ENCODE measurements at places on chromosomes 13 and 19.

- DNase-seq, result no peak
Observed at GRCh38 chr19:7471696-7472615, 16.9 kb downstream of the PEX11G start.

DNA sequence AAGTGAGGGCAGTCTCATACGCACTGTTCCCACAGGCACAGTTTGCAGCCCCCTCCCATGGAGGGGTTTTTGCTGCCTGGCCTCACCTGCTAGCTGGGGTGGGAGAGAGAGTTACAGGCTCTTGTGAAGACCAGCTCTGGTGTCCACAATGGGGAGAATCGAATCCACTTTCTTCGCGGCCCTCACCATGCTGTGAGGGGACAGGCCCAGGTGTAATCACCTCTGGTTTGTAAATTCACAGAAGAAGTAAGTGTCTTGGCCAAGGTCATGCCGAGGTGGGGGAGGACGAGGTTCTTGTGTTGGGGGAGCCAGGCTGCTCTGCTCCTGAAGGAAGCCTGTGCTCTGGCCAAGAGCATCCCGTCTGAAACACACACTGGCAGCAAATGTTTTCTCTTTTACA is 39.5 kb downstream of the TEX29 start:
- no peak for DNase-seq

DNA sequence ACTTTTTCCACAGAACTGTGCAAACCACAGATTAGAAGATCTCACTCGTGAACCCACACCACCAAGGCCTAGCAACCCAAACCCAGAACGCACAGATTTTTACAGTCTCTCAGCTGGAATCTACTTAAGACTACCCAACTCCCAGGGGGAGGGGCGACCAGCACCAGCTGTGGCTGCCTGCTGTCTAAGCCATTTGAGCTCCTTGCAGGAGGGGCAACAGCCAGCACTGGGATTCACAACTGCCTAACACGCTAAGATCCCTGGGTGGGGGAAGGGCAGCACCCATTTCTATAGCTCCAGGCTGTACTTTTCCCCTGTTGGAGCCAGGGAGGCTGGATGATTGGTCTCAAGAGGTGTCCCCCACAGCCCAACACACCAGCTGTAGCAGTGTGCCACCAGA is 368.8 kb downstream of the SUCLA2 start:
- no peak for DNase-seq

GRCh38 chr19:12064590-12065538 is at the start of gene ZNF844:
ZNF844 (plus strand) TSS chr19:12064731; CDS start chr19:12064874, 143 bp downstream.
- DNase-seq, result peak; percentile 38

GRCh38 chr13:33251131-33251661 is 34.4 kb downstream of the STARD13 start:
- DNase-seq, result no peak

GRCh38 chr19:39193803-39194202 is 3.0 kb upstream of the NCCRP1 start:
- no peak for DNase-seq

DNA sequence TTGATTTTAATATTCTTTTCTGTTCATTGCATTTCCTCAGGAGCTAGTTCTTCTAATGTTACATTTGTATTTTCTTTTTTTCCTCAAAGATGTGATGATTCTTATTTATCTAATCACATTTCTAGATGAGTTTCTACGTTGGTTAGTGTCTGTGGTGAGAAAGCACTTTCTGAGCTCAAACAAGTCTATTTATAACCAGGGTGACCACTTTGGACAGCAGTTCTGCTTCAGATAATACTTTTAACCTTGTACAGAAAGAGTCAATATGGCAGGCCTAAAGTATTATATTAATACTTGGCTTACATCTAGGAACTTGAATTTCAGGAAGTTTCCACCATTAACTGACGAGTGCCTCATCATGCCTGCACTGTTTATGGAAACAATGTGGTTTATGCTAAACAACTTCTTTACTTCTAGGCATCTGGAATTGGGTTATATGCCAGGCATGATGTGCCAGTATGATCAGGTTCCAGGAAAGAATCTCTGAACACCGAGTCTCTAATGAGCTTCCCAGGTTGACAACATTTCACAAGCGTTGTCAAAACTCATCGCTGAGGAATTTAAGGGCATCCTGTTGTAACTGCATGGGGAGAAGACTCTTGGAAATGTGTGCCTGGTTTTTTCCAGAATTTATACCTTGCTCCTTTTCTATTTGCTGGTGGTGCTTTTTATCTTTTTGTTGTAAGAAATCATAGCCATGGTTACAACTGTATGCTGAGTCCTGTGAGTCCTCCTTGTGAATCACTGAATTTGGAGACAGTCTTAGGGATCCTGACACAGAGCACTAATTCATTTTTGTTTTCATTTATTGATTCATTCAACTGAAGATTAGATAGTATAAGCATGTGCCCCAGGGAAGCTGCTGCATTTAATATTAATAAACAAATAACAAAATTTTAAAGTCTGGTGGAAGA is 344.4 kb upstream of the PCDH9 start:
- DNase-seq, result no peak

DNA sequence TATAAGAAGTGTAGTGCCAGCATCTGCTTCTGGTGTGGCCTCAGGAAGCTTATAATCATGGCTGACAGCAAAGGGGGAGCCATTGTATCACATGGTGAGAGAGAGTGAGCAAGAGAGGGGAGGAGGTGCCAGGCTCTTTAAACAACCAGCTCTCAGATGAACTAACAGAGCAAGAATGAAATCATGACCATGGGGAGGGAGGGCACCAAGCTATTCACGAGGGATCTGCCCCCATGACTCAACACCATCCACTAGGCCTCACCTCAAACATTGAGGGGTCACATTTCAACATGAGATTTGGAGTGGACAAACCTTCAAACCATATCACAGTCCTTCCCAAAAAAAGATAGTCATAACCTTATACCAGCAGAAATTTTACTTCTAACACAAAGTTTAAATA is 174.0 kb downstream of the GPC5 start:
- DNase-seq, result no peak

DNA sequence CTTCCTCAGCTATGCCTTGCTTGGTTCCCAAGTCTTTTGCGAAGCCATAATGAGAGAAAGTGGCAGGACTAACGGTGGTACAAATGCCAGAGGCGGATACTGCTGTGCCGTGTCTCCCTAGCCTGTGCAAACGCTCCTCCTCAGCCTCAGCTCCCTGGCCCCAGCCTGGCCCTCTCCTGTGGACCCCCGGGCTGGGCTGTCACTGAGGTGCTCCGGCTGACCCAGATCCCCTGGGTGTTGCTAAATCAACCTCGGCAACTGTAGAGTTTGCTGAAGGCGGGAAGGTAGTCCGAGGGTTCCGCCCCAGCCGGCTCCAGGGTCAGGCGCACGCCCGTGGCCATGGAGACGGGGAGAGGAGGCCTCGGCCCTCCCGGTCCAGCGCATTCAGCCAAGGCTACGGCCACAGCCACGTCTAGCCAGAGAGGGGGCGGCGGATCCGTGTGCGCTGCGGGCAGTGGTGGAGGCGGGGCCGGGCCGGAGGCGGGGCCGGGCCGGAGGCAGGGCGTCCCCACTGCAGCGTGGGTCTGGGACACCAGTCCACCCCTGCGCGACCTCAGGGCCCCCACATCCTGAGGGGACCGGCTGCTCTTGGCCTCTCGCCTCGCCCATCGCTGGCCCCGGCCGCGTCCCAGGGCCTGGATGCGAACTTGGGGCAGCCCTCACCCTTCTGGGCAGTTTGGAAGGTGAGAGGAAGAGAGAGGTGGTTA is 16.4 kb upstream of the ZNF492 start:
- DNase-seq, result no peak

GRCh38 chr13:51091839-51092238 is 19.2 kb downstream of the C13orf42 start:
- DNase-seq, result no peak

- DNase-seq, result no peak
Observed at GRCh38 chr19:51466723-51467122, 8.5 kb upstream of the SIGLEC8 start.

- DNase-seq, result no peak
Observed at GRCh38 chr13:109939180-109939579, 152.8 kb upstream of the IRS2 start.

DNA sequence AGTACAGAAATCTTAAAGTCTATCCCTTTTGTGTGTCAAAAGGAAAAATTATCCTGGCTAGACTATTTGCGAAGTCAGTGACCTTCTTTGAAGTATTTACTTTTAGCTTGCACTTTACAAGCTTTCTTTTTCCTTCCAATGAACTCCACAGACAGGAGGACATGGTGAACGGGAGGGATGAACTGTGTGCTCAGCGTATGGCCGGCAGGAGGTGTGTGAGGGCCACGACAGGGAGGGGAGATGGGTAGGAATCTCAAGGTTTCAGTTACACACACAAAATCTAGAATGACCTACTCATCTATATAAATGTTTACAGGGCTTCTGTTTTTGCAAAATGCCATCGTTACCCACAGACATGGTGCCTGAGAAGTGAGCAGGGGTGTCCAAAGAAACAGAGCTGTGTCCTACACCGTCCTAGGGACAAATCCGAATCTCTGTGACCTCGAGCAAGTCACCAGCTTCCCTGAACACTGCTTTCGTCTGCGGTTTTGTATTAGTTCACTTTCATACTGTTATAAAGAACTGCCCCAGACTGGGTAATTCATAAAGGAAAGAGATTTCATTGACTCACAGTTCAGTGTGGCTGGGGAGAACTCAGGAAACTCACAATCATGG is 537.2 kb downstream of the LIG4 start:
- DNase-seq, result no peak

GRCh38 chr13:95444006-95444730 is 108.4 kb upstream of the CLDN10 start:
- no peak for DNase-seq

- DNase-seq, result no peak
Observed at GRCh38 chr13:57878291-57878690, 246.7 kb downstream of the PCDH17 start.

- no peak for DNase-seq
Observed at GRCh38 chr19:47499863-47500830, 14.7 kb downstream of the NAPA start.

DNA sequence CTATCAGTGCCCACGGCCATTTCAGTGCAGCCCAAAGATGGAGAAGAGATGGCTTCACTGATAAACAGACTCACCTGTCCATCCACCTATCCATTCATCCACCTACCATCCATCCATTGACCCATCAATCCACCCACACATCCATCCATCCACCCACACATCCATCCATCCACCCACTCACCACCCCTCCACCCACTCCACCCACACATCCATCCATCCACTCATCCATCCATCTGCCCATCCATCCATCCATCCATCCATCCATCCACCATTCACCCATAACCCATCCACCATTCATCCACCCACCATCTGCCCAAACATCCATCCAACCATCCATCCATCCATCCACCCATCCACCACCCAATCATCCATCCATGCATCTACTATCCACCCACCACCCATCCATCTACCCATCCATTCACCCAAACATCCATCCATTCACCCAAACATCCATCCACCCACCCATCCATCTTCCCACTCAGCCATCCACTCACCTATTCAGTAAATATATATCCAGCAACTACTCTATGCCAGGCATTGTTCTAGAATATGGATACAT is 31.6 kb upstream of the ZNRF4 start:
- no peak for DNase-seq

- DNase-seq, result no peak
Observed at GRCh38 chr19:19338082-19338481, 17.5 kb downstream of the MAU2 start.

DNA sequence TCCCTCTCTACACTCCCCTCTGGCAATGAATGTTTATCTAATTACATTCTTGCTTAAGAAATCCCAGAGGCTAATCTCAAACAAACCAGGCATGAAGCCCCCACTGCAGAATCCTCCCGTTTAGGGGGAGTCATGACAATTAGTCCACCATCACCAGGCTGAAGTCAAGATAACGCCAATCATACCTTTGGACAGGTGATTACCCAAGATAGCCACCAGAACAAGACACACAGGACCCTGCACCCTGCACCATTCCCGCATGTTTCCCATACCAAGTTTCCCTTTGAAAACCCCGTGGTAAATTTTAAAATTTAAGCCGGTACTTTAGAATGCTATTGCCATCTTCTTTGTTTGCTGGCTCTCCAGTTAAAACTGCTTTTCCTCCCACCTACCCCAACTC is 64.8 kb upstream of the XPO4 start:
- no peak for DNase-seq

- DNase-seq, result no peak
Observed at GRCh38 chr19:1284293-1284978, 1.2 kb upstream of the EFNA2 start.

DNA sequence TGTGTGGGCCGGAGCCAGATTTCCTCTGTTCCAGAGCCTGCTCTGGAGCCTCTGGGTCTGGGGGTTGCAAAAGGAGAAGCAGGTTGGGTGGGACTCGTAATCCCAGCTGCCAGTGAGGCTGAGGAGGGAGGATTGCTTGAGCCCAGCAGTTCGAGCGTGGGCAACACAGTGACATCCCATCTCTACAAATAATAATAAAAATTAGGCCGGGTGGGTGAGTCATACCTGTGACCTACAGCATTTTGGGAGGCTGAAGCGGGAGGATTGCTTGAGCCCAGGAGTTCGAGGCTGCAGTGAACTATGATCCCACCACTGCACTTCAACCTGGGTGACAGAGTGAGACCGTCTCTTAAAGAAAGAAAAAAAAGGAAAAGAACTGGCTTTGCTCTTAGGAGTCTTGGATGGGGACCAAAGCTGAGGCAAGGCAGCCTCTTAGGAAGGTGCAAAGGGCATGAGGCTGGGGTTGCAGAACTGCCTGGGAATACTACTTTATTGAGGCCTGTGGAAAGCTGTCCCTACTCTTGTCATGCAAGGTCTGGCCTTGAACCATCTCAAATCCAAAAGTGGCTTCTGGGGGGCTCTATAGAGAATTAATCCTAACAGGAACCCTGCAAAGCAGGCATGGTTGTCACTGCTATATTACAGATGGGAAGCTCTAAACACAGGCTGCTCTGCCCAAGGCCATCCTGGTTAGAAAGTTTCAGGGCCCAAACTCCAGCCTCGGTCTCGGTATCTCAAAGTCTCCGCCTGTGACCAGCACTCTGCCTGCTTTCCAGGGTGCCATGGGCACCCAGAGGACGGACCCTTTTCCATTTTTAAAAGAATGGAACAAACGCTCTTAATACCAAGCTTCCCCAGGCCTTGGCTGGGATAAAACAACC is 880 bp upstream of the C19orf12 start:
- no peak for DNase-seq

Measured in stimulated activated CD8-positive, alpha-beta memory T cell treated with anti-CD3 and anti-CD28 coated beads, Interleukin-15, amount 100 ng/mL, for 4 hours (primary cell).